PC-3 (cell line): ENCODE measurements at places on chromosomes 5 and 9. TPM values are rescaled to one million over a fixed set of nuclear protein-coding genes. Genes with fewer than 3 reads are reported as not detected.

Gene ZFP2
- 0.07 TPM in 1 of 2 replicates, not detected in the other for total RNA-seq

Gene UBE2QL1
- total RNA-seq: 7.4 and 8.8 TPM in 2 replicates

Gene LHX6
- 11.1 and 16.5 TPM in 2 replicates for total RNA-seq

Gene ORM2
- not detected in 2 replicates for total RNA-seq

Gene GBGT1
- not detected in 2 replicates for total RNA-seq

Gene BTNL9
- 11.5 and 15.4 TPM in 2 replicates for total RNA-seq

Gene QRFP
- not detected in 2 replicates for total RNA-seq

Gene TAF11L11
- not detected in 2 replicates for total RNA-seq

Gene C5orf58
- total RNA-seq: not detected in 2 replicates

Gene SLC25A48
- total RNA-seq: not detected in 2 replicates

Gene ADAMTS16
- total RNA-seq: 1.7 and 2.0 TPM in 2 replicates

Gene KCNN2
- 0.07 TPM in 1 of 2 replicates, not detected in the other for total RNA-seq

Gene SHOC1
- total RNA-seq: 0.18 TPM in 1 of 2 replicates, not detected in the other

Gene DAPK1
- total RNA-seq: not detected in 2 replicates

Gene GRK6
- 69.9 and 88.8 TPM in 2 replicates for total RNA-seq

DNA sequence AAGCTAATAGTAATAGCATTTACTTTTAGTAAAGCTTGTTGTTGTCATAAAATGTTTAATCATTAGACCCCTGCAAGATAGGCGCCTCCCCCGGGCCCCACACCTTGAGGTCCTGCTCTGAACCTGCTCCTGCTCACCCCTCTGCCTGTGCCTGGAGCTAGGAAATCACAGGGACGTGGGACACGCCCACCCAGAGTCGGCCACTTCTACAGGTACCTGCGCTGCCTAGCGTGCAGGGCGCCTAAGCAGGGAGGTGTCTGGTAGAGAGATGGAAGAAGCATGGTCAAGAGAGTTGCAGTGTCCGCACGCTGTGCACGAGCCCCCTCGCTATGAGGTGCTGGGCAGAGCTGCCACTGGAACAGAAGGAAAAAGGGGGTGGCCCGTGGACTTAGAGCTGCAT, 52.6 kb downstream of the HINT1 start:
- no peak for DNase-seq

DNA sequence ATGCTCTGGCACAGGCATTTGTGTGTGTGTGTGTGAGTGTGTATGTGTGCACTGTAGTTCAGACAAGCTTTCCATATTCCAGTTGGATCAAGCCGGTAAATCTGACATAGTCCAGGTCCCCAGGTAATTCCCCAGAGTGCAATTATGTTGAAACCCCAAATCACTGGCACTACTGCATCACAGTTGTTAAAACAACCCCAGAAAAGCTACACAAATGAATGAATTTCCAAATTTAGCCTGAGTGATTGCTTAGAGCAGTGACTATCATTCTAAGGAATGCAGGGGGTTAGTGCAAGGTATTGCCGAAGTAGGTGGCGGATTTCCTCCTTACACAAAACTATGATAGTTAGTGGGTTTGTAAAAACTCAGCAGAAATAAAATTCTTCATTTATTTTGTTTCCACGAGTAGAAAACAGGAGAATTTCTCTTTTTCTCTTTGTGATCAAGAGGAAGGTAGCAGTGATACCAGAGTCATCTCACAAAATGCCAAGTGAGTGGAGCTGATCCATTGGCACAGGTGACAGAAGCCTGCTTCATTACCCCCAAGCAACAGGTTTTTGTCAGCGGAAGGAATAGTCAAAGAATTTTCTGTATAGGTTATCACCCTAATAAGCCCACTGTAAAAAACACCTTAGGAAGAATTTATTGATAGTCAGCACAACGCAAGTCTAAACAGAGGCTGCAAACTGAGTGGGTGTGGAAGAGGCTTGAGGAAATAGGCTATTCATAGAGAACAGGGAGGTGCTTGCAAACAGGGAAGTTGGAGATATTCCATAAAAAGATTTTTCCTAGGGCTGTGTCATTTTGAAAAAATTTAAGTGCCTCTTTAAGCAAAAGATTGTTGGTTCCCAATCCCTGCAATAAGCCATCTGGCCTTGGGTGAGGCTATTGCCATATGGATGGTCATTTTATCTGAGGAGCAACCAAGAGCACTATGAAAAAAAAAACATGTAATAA, 385.1 kb downstream of the CHSY3 start:
- peak; percentile 80 for DNase-seq

- DNase-seq: no peak
These were observed 180.5 kb upstream of the TUT7 start for GRCh38 chr9:86534572-86535258.

DNA sequence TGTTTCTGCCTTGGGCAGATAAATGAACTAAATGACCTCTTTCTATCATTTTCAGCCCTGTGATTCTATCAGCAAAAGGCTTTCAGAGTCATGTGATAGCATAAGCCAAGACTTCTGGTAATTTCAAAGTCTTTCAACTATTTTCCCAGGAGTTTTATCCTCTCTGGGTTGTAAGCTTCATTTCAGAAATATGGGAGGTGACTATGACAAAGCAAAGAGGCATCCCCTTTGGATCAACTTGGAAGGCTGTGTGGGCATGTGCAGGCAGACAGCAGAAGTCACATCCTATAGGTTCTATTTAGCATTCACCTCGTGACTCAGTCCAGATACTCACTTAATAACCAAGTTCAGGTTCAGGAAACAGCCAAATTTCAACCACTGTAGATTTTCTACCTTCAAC, 149.0 kb upstream of the FST start:
- DNase-seq: peak; percentile 74

GRCh38 chr9:79572032-79572607, 355 bp downstream of the TLE4 start:
- DNase-seq: peak; percentile 39

DNA sequence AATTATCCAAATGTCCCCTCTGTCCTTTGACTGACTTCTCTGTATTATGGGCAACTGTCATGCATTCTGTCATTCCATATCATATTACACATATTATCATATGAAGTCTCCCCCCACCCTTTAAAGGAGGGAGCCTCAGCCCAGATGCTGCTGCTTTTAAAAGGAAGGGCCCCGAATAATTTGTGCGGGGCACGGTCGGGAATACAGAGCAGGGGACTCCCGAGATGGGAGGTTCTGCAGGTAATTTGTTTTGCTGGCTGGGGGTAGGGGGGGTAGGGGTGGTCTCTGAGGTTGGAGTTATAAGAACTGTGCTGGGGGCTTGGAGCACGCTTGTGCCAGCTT, 10.1 kb upstream of the LHX2 start:
- no peak for DNase-seq

DNA sequence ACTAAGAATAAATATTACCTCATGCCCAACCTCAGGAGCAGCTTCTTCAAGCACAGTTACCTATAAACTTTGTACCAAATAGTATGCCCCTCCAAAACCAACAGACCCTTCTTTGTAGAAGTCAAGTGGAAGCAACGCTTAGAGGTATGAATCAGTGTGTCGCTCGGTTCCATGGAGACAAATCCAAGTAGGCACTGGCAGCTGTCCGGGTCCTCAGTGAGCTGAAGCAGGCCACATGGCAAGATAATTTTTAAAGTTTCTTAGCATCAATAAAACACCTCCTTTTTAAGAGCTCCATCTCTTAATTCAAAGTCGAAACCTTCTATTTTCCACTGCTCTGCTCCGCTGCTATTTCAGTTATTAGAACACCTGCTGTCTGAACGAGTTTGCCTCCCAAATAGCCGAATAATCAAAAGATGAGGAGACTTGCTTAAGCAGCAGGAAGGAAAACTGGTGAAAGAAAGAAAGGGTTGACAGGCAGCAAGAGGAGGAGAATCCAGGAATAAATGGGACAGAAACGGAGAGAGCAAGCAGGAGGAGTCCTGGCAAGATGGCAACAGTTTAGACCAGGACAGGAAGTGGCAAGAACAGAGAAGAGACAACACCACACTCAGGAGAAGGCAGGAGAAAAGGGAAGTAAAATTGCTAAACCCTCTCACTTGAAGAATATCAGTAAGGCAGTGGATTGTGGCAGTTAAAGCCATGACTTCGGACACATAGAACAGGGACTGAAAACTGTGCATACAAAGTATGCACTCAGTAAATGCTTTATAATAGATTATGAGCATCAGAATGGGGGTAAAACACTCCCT, 65.0 kb downstream of the PPP2R2B start:
- no peak for DNase-seq

GRCh38 chr5:178234750-178235587, 2.4 kb upstream of the PHYKPL start:
- peak; percentile 68 for DNase-seq

GRCh38 chr5:91272858-91273257, 110.3 kb downstream of the ARRDC3 start:
- DNase-seq: peak; percentile 33

GRCh38 chr5:66967826-66968262, 228.8 kb downstream of the CD180 start:
- no peak for DNase-seq

- no peak for DNase-seq
These were observed 83.8 kb upstream of the ERCC6L2 start for GRCh38 chr9:95791695-95792094.

- no peak for DNase-seq
These were observed 30.5 kb upstream of the DAB2IP start for GRCh38 chr9:121620777-121621449.

- no peak for DNase-seq
These were observed 19.4 kb upstream of the LCP2 start for GRCh38 chr5:170316937-170317336.

- DNase-seq: no peak
These were observed 291.4 kb downstream of the ARHGEF28 start for GRCh38 chr5:73917433-73917832.

GRCh38 chr5:135447298-135447929, at the start of gene DCANP1:
DCANP1 (minus strand) TSS chr5:135447348; CDS start chr5:135447108, 240 bp downstream.
- DNase-seq: peak; percentile 5

GRCh38 chr5:87115839-87116364, 151.8 kb upstream of the RASA1 start:
- DNase-seq: no peak

DNA sequence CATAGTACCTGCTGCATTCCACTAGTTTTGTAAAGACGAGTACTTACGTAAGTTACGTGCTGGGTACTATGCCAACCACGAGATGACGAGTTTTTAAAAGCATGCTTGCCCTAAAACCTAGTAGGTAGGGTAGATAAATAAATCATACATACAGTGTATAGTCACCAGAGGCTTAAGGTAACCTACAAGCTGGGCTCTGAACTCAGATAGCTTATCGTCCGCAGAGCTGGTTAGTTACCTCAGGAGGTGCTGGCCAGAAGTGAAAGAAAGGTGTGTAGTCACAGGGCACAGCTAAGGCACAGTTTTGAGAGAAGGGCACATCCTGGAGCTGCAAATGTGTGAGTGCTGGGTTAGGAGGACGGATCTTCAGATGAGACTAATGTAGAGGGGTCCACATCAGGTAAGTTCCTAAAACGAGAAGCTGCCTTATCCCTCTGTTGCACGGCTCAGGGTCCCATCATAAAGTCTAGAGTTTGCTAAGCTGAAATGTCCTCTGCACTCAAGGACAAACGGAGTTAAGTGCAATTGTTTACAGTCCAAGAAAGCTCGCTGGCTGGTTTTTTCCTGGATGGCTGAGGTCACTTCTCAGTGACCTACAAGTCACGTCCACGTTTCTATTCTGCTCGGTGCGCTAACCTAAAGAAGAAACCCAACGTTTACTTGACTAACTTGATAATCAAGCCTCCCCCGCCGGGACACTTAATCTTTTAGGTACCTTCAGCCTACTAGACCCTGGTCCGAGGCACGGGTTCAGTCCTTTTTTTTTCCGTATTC, 1.1 kb upstream of the SNX24 start:
- peak; percentile 61 for DNase-seq

DNA sequence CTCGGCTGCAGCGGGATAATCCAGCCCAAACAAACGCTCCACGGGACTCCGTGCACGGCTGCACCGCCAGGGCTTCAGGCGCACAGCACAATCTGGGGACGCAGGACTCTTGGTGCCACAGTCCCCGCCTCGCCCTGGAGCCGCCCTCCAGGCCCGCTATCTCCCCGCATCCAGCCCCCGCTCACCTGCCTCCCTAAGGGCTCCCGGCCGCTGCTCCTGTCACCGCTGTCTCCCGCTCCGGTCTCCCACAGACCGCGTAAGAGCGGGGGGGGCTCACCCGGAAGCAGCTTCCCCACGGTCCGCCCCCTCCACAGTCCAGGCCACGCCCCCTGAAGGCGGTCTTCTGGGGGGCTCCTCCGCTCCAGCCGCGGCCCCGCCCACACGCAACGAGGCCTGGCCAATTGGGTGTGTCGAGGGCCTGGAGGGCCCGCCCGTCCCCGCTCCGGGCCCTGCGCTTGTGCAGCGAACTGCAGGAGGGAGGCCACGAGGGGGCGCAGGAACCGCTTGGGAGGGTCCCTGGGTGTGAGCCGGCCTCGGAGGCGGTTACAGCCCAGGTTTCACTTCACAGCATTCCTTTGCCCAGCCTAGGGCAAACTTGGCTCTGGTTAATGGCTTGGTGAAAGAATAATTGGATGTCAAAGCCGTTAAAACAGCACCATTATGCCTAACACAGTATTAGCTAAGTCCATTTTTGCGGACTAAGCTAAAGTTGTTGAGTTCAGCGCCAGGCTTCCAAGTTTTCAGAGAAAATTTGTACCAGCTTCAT, at the start of gene ALAD:
Gene ALAD, minus strand, starts transcription at position 258 of the 766 bp plus-strand sequence. CDS start 7,725 bp downstream, outside the sequence.
- peak; percentile 97 for DNase-seq

GRCh38 chr9:28456861-28457260, 883.6 kb upstream of the C9orf72 start:
- no peak for DNase-seq

- peak; percentile 2 for DNase-seq
These were observed 248.9 kb downstream of the PIK3R1 start for GRCh38 chr5:68464424-68464823.
